Stimulated activated CD8-positive, alpha-beta memory T cell treated with anti-CD3 and anti-CD28 coated beads, Interleukin-7, amount 100 ng/mL, for 24 hours (primary cell): ENCODE measurements at places on chromosomes 11 and 22.

DNA sequence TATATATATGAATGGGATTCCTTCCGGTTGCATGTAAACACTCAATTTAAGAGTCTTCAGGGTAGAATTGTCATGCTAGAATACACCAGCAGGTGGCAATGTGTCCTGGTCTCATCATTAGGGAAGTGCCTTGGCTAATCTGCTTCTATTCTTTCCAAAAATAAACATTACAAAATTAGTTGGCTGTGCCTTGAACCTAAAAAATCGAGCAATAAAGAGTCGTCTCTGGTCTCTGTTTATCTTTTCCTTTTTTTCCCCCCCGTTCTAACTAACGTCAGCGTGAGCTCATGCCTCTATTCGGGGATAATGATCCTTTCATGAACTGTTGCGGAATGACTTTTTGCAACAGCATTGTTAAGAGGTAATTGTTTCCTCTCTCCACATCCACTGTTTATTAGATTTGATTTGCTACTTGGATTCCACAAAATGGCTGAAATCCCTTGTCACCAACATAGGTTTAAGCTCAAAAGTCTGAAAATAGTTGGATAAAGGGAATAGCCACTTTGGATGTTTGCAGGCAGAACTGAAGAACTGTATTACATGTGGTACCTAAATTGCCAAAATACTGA, 1.2 kb upstream of the ARHGEF12 start:
- DNase-seq, result peak; percentile 16

DNA sequence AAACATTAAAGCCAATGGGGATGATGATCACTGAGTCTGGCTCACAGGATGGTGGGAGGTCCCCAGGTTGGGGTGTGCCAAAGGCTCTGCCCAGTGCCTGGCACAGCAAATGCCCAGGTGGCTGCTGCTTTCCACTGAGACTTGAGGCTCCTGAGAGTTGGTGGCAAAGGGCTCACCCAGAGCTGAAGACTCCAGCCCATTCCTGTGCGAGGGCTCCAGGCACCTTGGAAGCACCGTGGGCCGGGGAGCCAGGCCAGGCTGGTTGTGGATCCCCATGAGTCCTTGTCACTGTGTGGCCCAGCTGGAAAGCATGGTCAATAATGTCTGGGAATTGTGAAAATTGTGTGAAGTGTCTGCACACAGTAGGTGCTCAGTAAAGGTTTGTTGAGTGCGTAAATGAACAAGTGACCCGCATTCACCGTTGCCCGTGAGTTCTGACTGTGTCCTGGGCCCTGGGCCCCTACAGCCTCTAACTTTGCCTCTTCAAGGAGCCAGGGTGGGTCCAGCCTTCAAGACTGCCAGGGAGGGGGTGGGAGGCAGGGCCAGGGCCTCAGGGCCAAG, 2.8 kb upstream of the UNC93B1 start:
- DNase-seq, result no peak

GRCh38 chr11:10051868-10052586, 242.0 kb downstream of the SBF2 start:
- DNase-seq, result no peak

GRCh38 chr22:40015358-40015976, 20.7 kb downstream of the FAM83F start:
- DNase-seq, result no peak

- DNase-seq, result no peak
Observed at GRCh38 chr11:33211153-33211552, 46.0 kb upstream of the HIPK3 start.

DNA sequence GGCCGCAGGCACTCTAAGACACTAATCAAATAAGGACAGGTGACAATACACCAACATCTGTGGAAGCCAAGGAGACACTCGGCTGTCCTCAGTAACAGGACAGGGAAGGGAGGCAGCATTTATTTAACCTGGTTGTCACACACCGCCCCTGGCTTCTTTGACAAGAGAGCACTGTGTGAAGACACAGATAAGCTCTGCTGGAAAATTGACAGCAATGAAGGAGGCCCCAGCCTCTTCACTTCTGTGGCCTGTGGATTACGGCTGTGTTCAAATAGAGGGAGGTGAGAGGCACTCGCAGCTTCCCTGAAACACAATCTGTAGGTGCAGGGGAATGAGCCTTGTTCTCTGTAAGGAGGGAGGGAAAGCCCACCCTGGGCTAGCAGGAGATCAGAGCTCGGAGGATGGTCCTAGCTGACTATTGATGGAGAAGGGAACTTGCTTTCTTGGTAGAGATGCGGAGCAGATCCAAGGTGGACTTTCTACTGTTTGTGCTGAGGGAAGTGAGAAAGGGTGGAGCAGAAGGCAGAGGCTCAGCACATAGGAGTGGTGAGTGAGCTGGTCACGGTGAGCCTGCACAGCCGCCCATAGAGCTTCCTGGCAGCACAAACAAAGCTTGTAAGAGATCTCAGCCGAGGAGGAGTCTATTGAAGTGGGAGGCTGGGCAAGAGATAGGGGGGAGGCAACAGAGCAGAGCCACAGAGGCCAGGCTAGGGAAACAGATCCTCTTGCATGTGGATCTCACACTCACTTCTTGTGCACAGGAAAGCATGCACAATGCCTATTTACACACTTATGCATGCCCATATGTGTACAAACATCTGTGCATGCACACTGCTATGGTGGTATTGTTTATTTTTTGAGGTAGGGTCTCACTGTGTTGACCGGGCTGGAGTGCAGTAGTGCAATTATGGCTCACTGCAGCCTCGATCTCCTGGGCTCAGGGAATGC, 114.6 kb upstream of the THY1 start:
- no peak for DNase-seq

DNA sequence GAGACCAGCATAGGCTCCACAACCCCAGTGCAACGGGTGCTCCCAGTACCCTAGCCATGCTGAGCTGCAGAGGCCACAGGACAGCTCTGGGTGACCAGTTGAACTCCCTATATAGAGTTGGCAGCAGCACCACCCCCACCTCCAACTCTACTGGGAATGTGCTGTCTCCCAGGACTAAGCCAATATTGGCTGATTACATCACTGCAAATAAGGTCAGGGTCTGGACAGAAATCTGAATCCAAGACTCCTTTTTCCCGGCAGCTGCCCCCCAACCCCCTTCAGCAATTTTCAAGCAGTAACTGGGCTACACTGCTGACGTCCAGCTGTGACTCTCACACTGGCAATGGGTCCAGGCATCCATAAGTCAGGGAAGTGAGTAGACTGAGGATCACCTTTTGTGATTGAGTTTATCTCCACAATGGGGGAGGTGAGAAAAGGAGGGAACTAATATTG, at the start of gene HPX:
Gene HPX (minus strand): TSS at position 82 of the 453 bp plus-strand sequence. CDS start 24 bp downstream, at position 58.
- no peak for DNase-seq

- DNase-seq, result no peak
Observed at GRCh38 chr22:39239561-39240423, 5.0 kb downstream of the PDGFB start.

GRCh38 chr22:30918761-30919160, 49.8 kb downstream of the MORC2 start:
- no peak for DNase-seq

GRCh38 chr22:42959576-42960509, 55.1 kb downstream of the PACSIN2 start:
- no peak for DNase-seq

DNA sequence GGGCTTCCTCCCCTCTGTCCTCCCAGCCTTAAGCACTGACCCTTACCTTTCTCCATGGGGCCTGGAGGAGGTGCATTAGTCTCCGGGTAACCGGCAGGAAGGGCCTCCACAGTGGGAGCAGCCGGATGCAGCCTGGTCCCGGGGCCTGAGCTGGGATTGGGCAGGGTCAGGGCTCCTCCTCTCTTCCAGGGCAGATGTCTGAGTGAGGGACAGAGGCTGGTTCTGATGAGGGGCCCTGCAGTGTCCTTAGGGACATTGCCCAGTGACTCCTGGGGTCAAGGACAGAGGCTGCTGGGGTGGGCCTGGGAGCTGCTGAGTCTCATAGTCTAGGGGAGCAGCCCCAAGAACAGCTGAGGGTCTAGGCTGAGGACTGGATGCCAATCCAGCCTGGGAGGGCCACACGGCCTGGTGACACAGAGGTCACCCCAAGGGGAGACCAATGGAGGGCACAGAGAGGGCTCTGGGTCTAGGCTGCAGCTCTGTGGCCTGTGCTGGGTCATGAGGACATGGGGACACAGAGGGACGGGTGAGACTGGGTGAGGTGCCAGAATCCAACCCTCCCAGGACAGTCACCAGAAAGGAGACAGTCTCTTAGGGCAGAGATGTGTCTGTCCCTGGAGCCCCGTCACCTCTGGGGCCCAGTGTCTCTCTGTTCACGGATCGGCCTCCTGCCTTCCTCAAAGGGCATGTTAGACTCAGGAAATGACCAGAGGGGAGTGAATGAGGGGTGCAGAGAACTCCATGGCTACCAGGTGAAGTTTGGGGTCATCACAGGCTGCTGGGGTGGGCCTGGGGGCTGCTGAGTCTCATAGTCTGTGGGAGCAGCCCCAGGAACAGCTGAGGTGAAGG, 6.5 kb downstream of the IGLL5 start:
- DNase-seq, result no peak

DNA sequence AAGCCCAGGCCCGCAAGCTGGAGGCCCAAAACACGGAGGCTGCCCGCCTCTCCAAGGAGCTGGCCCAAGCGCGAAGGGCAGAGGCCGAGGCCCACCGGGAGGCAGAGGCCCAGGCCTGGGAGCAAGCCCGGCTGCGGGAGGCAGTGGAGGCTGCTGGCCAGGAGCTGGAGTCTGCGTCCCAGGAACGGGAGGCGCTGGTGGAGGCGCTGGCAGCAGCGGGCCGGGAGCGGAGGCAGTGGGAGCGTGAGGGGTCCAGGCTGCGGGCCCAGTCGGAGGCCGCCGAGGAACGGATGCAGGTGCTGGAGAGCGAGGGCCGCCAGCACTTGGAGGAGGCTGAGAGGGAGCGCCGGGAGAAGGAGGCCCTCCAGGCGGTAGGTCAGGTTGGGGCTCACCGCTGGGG, 4.8 kb downstream of the CCDC88B start:
- DNase-seq, result no peak

DNA sequence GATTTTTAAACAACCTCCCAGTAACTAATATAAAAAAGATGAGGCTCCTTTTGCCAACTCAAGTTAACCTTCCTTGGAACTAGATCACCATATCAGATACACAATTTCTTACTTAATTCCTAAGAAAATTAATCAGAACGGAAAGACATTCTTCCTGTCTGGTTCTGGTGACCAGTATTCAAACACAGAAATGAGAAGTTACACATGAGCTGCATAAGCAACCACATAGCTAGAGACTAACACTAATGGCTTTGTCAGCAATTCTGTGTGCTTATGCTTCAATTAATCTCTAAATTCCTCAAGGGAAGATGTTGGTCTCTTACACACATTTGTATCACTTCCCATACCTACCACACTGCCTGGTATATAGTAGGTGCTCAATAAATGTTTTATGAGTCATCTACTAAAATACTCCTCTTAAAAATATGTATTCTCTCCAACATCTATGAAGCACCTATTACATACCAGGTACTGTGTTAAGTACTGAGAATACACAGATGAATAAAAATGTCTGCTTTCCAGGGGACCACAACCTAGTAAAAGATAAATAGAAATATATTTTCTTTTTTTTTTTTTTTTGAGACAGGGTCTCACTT, 54.5 kb downstream of the GAB2 start:
- no peak for DNase-seq
